Stimulated activated CD4-positive, alpha-beta T cell treated with anti-CD3 and anti-CD28 coated beads, Interleukin-2, amount 100 ng/mL, for 4 hours (primary cell): ENCODE measurements at places on chromosomes 1 and 21.

GRCh38 chr1:176996456-176997090, 167.9 kb downstream of the ASTN1 start:
- DNase-seq: no peak

GRCh38 chr1:188706742-188707141, 1770.9 kb downstream of the BRINP3 start:
- no peak for DNase-seq

DNA sequence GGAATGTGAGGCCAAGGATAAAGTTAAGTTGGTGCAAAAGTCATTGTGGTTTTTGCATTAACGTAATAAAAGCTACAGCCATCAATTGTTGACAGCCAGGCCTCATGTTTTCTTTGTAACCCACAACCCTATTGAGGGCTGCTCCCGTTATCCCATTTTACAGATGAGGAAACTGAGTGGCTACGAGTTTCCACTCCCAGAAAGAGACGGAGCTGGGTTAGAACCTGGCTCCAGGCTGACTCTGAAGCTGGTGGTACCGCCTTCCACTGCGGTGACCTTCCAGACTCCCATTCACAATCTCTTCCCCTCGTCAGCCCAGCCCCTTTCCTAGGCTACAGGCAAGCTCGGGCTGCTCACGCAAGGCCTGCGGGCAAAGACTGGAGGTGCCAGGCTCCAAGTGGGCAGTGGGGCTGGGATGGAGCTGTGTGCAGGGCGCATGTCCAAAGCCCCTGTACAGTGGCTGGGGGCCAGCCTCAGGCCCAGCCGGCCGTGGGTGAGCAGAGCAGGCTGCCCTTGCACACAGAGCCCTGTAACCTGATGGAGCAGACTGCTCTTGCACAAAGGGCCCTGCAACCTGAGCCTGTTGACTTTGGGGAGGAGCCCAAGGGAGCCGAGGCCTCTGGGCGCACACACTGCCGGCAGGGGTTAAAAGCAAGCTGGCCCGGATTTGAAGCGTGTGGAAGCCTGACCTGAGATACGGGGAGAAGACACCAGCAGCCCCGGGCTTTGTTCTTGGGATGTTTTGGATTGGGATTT, 97.4 kb upstream of the TMPRSS2 start:
- no peak for DNase-seq

GRCh38 chr1:164755690-164756089, 196.7 kb downstream of the PBX1 start:
- no peak for DNase-seq

GRCh38 chr1:180781718-180782117, 131.0 kb upstream of the KIAA1614 start:
- DNase-seq: no peak

- DNase-seq: no peak
These were observed 5.0 kb upstream of the KRTAP12-1 start for GRCh38 chr21:44686843-44687561.

- no peak for DNase-seq
These were observed 1660.1 kb upstream of the B3GALT2 start for GRCh38 chr1:194846488-194846887.

- no peak for DNase-seq
These were observed 181.2 kb upstream of the VAMP3 start for GRCh38 chr1:7589774-7590425.
